NCI-H2029 (cell line): ENCODE measurements at places on chromosomes 13 and 19.

DNA sequence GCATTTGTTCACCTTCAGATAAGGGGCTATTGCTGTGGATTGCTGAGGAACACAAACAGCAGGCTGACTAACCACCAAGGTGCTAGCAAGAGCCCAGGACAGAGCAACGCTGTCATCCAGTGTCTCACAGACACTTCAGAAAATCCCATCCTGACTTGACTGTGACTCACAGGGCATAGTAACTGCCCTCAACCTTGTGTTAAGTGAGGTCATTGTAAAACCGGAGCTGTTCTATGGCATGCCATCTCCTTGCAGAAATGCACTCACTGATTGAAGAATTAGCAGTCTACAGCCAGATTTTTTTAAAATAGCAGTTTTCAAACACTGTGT lies 51.1 kb downstream of the TNFRSF19 start:
- no peak for DNase-seq

- no peak for DNase-seq
These were observed 5.2 kb upstream of the F10 start for GRCh38 chr13:113117335-113117872.

- DNase-seq, result no peak
These were observed 43.7 kb upstream of the KCTD15 start for GRCh38 chr19:33752945-33753344.

DNA sequence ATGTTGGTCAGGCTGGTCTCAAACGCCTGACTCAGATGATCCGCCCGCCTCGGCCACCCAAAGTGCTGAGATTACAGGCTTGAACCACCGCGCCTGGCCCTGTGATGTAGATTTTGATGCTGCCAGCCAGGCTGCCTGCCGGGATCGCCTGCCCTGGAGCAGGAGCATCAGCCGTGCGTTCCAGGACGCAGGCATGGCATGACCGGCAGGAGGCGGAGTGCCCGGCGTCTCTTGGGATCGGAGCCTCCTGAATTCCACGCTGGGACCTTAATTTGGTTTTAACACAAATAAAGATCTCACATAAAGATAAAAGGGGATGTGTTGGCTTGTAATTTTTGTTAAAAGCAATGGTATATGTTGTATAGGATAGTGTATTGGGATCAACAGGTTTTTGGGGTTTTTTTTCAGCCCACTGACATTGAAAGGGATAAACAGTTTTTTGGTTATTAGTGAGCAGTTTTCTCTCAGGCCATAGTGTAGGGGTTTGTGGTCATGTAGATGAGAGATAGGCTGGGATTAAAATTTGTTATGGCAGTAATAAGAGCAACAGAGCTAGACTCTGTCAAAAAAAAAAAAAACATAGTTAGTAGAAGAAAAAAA lies 1406.4 kb downstream of the UQCRFS1 start:
- no peak for DNase-seq

DNA sequence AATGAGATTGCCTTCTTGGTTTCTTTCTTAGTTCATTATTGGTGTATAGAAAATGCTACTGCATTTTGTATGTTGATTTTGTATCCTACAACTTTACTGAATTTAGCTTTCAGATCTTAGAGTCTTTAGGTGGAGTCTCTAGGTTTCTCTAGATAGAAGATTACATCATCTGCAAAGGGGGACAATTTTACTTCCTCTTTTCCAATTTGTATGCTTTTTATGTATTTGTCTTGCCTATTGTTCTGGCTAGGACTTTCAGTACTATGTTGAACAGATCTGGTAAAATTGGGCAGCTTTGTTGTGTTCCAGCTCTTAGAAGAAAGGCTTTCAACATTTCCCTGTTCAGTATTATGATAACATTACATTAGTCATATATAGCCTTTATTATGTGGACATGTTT lies 101.0 kb upstream of the SPRY2 start:
- DNase-seq, result no peak

- DNase-seq, result no peak
These were observed 33.0 kb downstream of the CRYL1 start for GRCh38 chr13:20492641-20493040.

GRCh38 chr19:19628501-19629134 lies 598 bp upstream of the LPAR2 start:
- DNase-seq, result no peak

DNA sequence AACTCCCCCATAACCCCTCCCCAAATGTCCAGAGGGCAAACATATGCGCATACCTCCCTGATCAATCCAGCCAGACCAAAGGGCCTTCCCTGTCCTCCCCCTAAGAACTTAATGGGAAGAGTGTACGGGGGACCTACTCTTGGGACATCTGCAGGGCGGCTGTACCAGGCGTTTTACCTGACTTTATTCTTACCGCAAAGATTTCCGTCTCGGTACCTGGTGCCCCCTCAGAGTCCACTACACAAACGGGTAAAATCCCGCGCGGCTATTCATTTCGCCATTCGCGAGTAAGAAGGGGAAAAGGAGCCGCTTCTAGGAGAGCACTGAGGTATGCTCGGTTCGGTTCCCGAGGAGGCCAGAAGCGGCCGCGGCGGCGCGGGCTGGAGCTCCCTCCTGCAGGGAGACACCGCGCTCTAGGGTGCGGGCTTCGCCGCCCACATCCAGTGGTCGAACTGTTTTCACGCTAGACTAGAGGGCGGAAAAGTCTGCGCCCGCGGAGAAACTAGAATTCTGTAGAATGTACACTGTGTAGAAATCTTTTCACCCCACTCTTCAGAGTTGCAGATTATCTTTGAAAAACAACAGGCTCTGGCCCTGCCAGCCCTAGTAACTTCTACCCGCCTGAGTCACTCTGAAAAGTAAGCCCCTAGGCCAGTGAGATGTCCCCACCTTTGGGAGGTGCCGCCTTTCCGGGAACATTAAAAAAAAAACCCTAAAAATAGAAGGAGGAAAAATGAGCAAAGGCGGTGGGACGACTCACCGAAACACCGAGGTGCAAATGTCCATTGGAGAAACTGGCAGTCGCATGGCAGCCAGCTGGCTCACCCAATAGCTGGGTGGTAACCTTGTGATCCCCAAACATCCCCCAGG lies 3.8 kb upstream of the TSHZ3 start:
- no peak for DNase-seq

GRCh38 chr19:566403-566802 lies 6.0 kb upstream of the BSG start:
- DNase-seq, result no peak

DNA sequence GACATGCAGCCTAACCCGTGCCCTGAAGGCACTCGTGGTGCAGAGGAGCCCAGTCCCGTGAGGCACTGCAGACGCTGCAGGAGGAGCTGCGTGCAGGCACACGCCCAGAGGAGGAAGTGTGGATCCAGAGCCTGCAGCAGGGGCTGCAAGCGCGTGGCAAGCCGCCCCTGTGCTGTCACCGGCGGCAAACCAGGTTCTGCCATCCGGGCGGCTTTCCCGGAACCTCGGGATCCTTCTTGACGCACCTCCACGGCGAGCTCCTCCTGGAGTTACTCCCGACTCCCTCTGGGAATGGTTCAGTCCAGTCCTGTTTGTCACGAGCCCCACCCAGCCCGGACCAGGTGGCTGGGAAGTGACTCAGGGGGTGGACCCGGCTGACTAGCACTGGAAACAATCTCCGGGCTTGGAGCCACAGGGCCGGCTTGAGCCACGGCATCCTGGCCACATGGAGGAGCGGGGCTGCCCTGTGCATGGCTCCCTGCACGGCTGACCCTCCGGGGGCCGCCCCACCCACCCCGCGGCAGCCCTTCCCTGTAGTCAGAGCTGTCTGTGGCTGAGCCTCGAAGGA lies 10.2 kb downstream of the DPP9 start:
- no peak for DNase-seq

- DNase-seq, result no peak
These were observed 8.4 kb downstream of the GIPC1 start for GRCh38 chr19:14487370-14488125.

GRCh38 chr19:52094526-52095130 lies 937 bp downstream of the ZNF841 start:
- no peak for DNase-seq

- DNase-seq, result no peak
These were observed 139.1 kb upstream of the TRPC4 start for GRCh38 chr13:38008636-38009035.

DNA sequence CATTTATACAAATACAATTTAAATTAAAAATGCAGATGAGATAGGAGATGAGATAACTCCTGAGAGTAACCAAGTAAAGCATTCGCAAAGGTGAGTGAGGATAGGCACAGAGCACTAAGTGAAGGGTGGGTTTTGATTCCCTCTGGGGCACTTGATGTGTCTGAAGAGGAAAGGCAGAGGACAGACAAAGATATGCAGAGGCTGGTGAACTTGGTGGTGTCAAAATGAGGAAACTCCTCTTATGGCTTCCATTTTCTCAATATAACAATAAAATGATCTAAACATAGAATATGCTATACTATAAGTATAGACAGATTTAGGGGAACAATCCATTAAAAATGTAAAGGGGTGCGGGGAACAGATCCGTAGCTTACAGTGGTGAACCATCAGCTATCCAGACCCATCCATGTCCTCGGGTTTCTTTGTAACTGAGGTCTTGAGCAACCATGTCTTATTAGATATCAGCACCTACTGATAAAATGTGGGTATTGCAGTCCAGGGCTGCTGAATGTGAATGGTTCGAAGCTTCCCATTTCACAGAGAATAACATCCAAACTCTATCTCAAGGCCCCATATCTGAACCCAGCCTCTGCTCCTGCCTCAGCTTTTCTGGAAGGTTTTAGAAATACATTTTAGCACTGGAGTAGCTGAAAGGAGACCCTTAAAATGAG lies 73.9 kb upstream of the SLC10A2 start:
- no peak for DNase-seq

GRCh38 chr19:17101686-17102628 lies 26.4 kb downstream of the MYO9B start:
- DNase-seq, result no peak

- DNase-seq, result no peak
These were observed 997 bp upstream of the KCNN4 start for GRCh38 chr19:43781630-43782310.

DNA sequence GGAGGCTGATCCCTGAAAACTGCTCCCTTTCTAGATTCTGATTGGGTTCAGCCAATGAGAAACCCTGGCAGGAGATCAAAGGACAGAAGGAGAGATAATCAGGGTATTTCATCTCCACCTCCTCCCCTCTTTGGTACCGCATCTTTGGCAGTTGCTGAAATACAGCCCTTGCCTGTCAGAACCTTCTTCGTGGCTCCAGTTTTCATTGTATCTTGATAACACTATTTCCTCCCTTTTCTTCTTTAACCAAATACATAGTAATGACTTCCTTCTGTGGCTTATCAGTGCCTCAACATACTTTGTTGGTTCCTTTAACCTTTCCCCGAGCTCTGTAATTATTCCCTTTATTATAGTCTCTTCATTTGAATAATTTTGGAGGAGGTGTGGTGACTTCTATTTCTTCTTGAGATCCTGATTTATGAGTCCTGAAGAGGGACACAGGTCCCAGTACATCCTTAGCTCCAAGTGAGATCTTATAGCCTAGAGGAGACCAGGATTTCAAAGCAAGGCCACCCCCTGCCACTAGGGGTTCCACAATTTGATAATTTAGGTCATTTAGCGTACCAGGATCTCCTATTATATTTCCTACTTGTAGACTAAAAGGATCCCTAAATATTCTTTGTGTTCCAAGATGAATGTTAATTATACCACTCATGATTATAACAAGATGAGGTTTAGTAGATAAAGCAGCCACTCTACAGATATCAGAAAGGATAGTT lies 98.0 kb downstream of the EDNRB start:
- no peak for DNase-seq

DNA sequence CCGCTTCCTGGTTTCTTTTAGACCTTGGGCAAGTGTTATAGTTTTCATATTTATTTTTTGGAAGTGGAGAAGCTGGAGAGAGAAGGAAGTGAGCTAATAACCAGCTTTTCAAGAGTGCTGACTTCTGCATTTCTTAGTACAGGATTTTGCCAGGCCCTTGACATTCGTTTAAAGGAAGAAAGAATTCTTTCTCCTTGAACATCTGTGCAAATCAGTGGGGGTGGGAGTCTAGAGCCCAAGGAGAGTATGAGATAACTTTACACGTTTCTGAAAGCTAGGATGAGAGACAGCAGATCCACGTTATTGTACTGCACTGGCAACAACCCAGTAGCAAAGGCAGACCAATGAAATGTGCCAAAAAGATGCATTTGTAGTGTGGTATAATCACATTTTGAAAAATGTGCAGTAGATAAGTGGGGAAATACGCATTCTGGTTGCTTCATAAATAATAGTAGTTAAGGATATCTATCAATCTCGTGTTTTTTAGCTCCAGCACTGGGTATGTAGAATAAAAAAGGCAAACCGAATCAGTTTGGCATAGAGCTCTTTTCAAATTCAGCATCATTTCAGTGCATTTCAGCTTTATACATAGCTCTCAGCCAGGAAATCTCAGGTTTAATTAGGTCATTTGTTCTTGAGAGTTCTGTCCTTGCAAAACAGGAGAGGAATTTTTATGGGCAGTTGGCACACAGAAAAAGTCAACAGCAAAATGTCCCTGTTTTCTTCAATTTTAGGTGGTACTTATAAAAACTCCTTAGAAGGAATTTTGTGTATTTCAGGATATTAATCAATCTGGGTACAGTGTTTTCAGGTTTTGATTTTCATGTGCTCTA lies 4.3 kb downstream of the RNF113B start:
- no peak for DNase-seq

- DNase-seq, result no peak
These were observed 14.4 kb downstream of the UBXN6 start for GRCh38 chr19:4443188-4443587.

- no peak for DNase-seq
These were observed 13.7 kb upstream of the FCER2 start for GRCh38 chr19:7715671-7716070.

GRCh38 chr19:44072543-44073401 lies 813 bp downstream of the ZNF284 start:
- no peak for DNase-seq

DNA sequence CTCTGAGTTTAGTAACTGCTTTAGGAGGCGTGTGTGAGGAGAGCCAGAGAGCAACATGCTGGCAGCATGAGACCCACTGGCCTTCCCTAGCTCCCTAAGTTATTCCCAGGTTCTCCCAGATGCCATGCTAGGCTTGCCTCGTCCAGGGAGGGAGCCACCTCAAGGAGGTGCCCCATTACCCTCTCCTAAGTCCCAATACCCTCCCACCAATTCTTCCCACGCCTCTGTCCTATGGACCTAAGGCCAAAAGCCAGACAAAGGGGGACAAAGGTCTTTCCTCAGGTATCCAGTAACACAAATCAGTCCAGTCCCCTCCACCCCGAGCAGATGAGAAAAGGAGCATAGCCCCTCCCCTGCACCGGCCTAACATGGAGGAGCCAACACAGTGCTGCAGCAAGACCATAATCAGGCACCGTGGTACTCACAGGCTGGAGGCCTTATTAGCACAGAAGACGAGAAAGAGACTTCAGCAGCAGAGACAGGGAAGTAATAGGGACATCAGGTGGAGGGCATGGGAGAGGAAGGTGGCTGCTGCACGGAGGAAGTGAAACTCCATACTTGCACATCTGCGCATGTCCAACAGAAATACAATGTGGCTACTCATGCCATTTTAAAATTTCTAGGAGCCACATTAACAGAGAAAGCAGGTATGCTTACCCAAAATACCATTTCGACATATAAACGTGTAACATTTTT lies 46.3 kb downstream of the BRD4 start:
- DNase-seq, result no peak
